Neural crest cell (in vitro differentiated cells): ENCODE measurements at places on chromosomes 6 and 20.

- DNase-seq = no peak
These were observed 9.5 kb upstream of the PNRC1 start for GRCh38 chr6:89071036-89071435.

DNA sequence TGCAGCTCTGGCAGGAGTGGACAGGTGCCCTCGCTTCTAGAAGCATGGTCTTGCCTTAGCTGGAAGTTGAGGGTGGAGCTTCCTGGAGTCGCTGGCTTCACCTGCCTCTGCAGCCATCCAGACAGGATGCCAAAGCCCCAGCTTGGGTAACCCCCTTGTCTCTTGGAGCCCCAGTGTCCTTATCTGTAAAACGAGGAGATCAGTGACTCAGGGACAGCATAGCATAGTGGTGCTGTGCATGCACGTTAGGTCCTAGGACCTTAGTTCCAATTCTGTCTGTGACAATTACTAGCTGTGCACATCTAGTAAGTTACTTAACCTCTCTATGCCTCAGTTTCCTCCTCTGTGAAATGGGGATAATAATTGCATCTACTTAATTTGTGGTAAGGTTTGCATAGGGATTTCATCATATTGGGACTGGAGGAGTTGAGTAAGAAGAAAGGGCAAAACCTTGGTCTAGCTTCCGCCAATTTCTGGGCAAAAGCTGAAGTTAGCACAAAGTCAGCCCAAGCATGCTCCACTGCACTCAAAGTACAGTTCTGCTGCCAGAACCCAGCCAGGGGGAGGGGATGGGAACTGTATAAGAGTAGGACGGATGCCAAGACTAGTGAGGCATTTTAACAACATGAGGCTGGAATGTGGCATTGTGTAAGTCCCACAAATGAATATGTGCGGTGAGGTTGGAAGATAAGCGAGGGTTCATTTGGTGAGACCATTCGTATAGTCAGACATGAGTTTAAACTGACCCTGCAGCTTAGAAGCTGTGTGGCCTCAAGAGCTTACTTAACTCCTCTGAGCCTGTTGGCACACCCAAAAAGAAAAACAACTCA, 24.5 kb downstream of the TOX2 start:
- no peak for DNase-seq

DNA sequence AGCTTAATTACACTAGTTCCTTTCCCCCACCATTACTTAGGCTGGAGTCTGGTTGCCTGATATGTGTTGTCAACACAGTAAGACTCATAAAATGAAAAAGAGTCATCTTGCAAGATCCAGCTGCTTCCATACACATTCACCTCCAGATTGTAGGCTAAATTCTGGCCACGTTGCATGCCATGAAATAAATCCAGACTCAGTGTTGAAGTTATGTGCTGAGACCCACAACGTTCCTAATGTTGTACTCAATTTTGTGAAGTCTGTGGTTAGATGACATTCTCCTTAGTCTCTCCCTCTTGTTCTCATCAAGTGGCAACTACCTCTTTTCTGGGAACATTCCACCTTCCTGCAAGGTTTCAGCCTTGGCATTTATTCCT, 212.3 kb downstream of the LMBRD1 start:
- no peak for DNase-seq

- DNase-seq = no peak
These were observed 74.1 kb upstream of the TOX2 start for GRCh38 chr20:43840382-43841070.

DNA sequence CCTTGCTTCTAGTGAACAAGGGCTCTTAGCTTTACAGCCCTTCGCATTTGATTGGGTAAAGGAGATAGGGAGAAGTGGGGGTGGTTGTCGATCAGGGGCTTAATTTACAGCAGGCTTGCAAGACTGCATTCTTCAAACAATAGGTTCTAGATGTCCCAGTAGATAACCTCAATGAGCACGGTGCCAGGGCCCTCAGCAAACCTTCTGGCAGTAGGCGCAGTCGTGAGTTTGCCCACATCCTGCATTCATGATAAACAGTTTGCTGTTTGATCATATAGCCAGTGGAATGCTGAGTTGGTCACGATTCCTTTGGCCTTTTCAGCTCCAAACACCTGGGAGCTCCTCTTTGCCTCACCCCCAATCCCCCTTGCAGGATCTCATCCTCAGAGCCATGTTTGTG, 27.5 kb downstream of the SUN5 start:
- DNase-seq = no peak

DNA sequence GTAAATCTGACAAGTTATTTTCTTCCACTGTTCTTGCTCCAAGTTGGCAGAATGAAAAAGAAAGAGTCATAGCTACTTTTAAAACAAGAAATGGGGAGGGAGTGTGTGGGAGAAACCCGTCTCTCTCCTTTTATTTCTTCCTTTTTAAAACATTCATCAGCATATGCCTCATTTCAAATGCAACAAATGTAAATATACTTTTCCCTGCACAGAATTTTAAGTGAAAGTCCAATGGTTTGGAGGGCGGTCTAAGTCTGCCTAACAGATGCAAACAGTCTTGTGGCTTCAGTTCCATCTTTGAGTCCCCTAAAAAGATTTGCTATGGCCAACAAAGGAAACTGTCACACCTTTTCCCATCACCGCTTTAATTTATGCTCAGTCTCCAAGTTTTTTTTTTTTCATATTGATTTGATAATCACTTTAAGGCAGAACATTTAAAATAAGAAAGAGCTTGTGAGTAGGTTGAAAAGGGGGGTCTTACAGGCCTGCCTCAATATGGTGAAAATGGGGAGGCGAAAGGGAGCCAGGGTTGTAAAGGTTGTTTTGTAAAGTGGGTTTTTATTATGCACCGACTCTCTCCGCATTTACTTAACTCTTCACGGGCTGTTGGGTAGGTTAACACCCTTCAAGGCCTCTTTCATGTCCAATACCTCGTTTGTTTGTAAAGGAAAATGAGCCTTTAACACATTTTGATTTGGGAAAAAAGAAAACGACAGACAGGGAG, 4.6 kb downstream of the TFAP2D start:
- DNase-seq = no peak

DNA sequence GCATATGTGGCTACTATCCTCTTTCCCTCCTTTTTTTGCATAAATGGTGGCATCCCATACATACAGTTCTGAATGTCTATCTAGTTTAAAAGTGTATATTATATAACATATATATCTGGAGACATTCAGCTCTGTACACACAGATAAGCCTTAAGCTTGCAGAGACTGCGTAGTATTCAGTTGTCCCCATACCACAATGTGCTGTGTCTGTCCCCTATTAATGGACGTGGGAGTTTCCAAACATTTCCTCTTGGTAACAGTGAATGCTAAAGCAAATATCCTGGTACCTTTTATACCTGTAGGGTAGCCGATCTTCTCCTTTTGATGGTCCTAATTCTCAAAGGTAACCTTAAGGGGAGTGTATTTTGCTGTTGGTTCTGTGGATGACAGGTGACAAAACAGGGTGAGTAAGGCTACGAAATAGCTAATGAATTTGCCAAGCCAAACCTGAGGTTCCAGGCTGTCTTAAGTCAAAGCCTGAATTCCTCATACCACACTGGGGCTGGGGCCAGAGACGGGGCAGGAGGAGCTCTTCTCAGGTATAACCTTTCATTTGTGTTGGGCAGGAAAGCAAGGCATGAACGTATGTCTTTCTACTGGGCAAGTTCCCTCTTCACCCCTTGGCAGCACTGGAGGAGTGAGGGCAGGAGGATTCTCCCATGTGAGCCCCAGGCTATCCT, 7.8 kb upstream of the C2 start:
- DNase-seq = no peak
